ENCODE measurements at places on chromosomes 1 and 21.
A peak's percentile ranks its signal among the peaks of the same experiment; 100 is the strongest.

DNA sequence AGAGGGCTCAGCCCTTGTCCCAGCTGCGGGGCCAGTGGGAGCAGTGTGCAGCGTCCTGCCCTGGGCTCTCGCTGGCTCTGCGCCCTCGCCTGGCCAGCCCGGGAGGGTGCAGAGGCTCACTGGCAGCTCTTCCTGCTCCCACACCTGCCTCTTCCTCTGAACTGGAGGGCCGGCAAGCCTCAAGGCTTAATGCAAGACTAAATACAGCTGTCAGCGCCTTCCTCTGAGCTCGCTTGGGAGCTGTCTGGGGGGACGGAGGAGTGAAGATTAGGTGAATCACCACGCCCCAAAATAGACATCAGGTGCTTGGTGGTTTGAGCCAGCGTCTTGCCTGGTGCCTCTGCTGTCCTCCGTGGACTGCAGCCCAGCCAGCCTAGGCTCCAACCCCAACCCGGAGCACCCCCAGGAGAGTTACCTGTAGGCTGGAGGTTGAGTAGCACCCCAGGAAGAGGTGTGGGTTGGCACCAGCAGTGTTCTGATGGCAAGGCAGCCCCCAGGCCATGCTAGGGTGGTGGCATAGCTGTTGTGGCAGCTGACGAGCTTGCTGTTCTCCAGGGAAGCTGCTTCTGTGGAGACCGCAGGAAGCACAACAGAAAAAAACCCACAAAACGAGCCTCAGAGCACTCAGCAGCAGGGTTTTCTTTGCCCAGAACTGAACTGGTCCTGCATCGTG lies 36.9 kb downstream of the UMODL1 start:
- DNase-seq: peak; percentile 35

GRCh38 chr1:70945676-70946075 lies 101.9 kb downstream of the PTGER3 start:
- DNase-seq: no peak

- no peak for DNase-seq
Observed at GRCh38 chr1:33009561-33009960, 27.1 kb downstream of the AK2 start.

- DNase-seq: no peak
Observed at GRCh38 chr21:35674091-35674671, 386.1 kb downstream of the SETD4 start.

DNA sequence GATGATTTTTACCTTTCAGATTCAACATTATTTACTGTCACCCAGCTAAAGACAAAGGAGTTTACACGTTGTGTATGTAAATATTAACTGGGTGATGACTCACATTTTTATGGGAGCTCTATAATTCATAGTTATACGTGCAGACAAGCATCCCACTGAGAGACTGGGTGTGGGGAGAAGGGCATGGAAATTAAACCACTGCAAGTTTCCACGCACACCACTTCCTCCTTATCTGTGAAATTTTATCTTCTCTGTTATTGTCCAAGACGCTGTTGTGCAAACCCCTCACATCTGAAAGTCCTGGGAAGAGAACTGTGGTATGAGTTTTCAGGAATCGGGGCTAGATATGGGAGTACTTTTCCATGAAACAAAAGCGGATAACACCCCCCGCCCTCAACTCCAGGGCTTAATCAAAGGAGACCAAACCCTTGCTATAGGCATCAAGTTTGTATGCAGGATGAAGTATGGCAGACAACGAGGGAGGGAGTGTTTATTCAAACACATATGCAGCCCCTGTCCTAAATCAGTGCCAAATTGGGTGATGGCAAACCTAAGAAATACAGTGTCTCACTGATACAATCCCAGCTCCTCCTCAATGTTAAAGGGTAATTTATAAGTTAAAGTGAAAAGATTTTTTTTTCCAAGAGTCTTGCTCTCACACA lies 23.3 kb upstream of the DPT start:
- DNase-seq: peak; percentile 1

GRCh38 chr21:44872323-44872648 lies 1.2 kb downstream of the PTTG1IP start:
- no peak for DNase-seq

DNA sequence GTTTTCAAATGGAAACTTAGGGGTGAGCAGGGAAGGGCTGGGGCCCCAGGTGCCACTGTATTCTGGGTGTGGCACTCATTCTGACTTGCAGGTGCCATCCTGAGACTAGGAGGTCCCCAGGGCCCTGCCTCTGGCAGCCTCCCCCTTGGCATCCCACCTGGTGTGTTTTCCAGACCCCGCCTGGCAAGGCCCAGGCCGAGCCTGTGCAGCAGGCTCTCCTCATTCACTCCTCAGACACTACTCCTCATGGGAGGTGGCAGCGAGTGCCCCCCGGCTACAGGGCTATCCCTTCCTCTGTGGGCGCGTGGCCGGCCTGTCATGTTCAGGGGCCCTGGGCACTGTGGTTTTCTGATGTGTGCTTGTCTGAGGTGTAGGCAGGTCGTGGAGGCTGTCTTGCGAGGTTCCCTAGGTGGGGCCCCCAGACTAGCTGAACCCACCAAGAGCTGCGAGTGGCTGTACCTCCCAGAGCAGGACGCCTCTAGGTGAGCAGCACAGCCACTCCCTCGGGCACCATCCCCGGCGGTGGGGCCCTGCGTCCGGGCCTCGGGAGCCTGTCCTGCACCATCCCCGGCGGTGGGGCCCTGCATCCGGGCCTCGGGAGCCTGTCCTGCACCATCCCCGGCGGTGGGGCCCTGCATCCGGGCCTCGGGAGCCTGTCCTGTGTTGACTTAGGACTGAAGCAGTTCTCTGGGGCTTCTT lies 13.2 kb downstream of the SLX9 start:
- no peak for DNase-seq

DNA sequence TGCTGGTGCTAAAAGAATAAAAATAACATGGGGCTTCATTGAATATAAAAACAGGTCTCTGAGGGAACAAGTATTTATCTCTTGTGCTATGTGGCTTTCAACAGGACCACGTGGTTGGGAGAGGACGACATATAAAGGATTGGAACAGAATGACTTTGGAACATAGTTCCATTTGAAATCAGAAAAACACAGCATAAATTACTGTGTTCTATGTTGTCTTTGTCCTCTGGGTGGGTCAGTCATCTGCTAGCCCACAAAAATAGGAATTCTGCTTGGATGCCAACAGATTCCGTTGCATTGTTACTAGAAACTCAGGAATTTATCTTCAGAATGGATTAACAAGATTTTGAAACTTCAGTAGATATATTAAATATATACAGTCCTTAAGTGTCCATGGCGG lies 5.9 kb downstream of the CEP85 start:
- peak; percentile 59 for DNase-seq

- DNase-seq: no peak
Observed at GRCh38 chr21:41823166-41823565, 56.0 kb downstream of the PRDM15 start.

DNA sequence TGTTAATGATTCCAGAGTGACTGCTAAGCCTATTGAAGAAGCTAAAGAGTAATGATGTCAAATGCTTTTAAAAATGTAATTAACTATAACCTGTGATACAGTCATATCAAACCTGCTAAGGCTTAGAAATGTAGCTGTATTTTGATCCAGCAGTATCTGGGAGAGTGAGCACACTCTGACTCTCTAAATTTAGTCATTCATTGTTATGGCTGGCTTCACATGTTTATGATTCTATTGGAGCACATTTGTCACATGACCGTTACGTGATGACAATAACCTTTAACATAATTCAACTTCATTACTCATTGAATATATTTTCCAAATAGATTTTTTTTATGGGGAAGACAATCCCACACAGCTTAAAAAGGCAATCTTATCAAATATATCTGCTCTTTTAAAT lies 587.1 kb downstream of the LMO4 start:
- peak; percentile 17 for DNase-seq

DNA sequence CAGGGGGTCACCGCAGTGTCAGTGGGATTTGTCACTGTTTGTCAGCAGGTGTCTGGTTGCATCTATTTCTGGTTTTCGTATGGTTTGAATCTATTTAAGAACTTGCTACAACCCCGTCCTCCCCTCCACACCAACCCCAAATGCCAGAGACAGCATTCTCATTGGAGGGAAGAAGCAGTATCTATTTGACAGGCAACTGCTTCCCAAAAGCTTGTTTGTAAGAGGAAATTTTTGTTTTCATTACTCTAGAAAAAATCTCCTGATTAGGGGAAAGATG lies 54.4 kb downstream of the NR5A2 start:
- DNase-seq: no peak

- no peak for DNase-seq
Observed at GRCh38 chr1:98949621-98950020, 55.0 kb downstream of the PLPPR5 start.

GRCh38 chr1:203447151-203447550 lies 28.5 kb upstream of the PRELP start:
- DNase-seq: no peak

- DNase-seq: peak; percentile 78
Observed at GRCh38 chr1:234617131-234617985, 7.4 kb upstream of the IRF2BP2 start.

DNA sequence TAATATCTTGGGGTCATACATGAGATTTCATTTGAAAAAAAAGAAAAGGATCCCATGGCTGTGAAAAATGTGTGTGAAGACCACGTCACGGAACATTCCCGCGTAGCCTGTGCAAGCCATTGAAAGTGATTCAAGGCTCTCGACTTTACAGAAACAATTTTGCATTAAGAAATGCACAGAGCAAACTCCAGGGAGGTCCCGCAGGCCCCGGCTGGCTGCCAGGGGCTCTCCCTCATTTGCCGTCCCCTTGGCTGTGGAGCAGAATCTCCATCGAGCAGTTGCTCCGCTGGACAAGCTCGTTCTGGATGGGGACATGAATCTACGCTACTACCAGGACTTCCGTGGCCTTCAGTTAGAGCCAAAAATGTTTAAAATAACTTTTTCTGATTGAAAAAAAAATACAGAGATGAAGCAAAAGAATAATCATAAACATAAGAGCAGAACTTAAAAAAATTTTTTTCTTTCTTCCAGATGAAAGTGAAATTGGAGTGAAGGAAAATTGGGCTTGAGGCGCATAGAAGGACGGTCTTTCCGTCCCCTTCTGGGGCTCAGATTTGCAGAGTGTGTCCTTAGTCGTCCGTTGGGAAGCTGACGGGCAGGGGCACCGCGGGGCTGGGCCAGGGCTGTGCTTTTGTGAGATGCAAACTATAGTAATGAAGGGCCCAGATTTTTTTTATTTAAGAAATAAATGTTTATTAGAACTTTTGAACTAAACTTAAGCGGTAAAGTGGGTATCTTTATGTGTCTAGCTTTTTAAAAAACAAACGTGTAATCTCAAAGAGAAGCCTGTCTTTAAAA lies 68.1 kb upstream of the ARHGEF16 start:
- DNase-seq: no peak

DNA sequence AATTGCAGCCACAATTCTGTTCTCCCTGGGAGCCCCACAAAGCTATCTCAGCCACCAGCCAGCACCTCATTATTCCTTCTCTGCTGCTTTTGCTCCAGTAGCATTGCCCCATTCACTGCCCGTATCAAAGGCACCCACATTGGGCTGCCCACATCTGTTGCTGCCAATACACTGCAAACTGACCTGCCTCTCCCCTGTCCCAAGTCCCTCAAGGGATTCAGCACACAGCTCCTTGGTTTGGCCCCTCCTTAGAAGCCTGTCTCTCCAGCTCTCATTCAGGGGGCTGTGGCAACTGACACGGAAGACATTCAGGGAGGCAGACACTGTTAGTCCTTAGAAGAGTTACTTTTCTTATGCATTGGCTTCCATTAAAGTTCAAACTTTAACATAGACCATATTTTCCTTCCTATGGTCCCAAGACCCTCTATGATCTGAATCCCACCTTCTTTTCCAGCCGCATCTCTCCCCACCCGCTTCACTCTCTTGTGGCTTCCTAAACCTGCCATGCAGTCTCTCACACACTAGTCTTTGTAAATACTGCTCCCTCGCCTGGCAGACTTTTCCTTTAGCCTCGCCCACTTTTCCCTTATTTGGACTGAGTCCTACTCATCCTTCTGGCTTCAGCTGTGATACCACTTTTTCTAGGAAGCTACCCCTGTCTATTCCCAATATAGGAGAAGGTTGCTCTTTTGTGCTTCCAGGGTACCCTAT lies 19.3 kb upstream of the KLHDC8A start:
- DNase-seq: peak; percentile 76

GRCh38 chr1:50605186-50605875 lies 182.1 kb upstream of the DMRTA2 start:
- DNase-seq: peak; percentile 46

DNA sequence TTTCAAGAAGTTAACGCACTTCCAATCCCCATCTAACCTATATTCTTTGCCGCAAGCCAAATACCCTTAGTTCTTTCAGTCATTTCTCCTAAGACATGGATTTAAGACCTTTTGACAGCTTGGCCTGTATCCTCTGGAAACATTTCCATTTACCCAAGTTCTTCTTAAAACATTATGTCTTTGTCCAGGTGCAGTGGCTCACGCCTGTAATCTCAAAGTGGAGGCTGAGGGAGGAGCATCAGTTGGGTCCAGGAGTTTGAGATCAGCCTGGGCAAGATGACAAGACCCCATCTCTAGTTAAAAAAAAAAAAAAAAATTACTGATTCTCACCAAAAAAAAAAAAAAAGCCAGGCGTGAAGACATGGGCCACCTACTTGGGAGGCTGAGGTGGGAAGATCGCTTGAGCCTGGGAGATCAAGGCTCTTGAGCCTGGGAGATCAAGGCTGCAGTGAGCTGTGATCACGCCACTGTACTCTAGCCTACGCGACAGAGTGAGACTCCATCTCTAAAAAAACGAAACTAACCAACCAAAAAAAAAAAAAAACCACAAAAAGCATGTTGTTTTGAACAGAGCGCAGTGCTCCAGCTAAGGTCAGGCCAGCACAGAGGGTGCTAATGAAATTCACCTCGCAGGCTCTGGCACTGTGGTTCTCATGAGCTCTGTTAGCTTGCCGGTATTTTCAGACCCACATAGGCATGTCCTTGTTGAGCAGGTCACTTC lies 36.0 kb downstream of the NUAK2 start:
- DNase-seq: peak; percentile 47

DNA sequence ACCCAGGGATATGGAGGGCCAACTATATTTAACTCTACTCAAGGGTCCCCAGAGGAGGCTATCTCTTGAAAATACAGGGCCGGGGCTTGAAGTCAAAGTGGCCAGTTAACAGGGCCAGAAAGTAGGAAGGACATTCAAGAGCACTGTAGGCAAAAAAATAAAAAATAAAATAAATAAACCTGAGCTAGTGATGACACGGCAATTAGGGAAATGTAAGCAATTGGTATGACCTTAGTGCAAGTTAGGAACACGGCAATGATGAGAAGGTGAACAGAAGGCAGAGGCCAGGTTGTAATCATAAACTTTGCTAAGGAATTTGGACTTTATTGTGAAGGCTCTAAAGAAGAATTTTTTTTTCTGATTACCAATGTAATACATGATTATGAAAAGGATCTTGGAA lies 3.4 kb upstream of the B3GALNT2 start:
- DNase-seq: no peak

DNA sequence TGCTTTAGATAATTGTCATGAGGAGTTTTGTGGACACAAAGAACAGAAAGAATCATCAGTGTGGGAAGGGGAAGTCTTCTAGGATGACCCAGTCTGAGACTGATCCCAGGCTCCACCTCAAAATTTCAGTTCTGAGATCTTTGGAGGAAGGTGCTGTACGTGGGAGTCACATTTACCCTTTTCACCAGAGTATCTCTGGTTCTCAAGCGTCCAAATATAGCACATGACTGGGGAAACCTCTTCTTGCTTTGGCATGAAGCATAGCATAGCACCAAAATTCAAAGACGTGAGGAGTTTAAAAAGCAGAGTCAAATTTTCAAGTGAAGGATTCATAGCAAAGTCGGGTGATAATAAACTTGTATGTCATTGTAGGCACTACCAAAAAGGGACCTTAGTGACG lies 96.5 kb downstream of the LRRC53 start:
- DNase-seq: no peak

GRCh38 chr1:108533351-108534083 lies 26.4 kb upstream of the EEIG2 start:
- DNase-seq: no peak

Measured in fibroblast of skin of back (primary cell).